ENCODE measurements at places on chromosomes 12 and 14.

- DNase-seq: no peak
These were observed 200.5 kb downstream of the GXYLT1 start for GRCh38 chr12:41944216-41944615.

- no peak for DNase-seq
These were observed 43.4 kb upstream of the LIMA1 start for GRCh38 chr12:50326590-50327284.

DNA sequence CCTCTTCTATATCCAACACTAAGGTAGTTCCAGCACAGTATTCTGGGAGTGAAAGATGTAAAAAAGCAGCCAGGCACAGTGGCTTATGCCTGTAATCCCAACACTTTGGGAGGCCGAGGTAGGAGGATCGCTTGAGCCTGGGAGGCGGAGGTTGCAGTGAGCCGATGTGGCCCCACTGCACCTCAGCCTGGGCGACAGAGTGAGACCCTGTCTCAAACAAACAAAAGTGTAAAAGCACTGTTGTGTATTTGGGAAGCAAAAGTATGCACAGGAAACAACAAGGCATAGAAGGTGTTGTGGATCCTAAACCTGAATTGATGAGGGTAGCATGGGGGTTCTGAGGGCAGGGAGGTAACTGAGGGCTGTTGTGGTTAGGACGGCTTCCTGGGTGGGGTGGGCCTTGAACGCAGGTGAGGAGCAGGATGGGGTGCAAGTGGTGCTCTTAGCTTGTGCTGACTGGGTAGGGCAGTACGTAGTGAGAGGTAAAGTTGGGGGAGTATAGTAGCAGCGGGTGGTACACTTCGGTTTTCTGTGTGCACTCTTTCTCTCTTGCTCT, 64.2 kb downstream of the RASSF3 start:
- DNase-seq: peak; percentile 40

DNA sequence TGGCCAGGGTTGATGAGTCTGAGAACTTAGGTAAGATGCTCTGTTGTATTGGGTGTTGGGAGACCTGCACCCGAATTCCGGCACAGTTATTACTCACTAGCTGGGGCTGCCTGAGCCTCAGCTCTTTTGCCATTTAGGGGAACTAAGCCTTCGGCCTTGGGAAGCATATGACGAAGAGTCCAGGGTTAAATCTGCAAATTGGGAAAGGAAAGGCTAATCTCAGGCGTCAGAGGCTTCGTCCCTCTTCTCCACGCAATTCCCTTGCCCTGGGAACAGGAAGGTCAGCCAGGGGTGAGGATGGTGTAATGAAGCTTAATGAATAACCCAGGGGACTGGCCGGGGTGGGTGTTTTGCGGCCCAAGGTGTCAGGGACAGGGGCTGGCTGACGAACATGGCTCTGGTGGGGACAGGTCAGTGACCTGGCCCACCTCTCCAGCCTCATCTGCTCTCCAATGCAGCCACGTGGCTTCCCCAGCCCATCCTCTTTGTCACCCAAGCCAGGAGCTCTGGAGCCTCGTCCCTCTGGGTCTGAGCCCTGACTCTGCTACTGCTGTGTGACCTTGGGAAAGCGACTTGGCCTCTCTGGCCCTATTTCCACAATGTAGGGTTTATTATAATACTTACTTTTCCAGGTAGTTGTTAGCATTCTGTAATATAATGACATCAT, 3.8 kb upstream of the SDSL start:
- no peak for DNase-seq

DNA sequence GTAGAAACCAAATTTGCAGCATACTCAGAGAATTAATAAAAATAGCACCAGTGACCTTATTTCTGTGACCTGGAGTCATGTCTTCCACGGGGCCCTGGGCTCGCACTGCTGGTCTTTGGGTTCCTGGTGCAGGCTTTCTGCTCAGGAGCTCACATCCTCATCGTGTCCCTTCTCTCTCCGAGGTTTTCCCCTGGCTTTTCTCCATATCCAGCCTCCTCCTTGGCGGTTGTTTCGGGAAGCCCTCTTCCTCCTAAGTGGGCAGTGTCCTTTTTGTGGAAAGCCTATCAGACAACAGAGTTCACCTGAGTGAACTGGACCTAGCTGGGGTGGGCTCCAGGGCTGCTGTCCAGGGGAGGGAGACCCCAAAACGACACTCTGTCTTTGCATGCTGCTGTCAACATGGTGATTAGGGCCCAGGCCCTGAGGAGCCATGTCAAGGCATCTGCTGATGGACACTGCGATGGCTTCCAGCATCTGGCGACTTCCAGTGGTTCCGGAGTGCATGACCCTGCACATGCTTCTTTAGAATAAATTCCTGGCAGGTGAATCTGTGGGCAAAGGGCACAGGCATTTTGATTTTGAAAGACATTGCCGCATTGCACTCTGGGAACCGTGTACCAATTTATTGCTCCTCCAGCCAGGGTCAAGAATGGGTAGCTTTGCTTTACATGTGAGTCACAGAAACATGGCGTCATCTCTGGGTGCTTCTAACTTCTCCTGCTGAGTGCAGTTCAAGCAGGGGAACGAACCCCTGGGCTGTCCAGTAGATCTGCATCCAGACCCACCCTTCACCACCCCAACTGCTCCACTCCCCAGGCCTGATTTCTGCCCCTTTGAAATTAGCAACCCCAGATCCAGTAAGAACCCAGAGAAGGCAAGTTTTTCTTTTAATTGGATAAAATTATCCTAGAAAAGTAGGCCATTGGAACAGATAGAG, 136.8 kb downstream of the ADGRD1 start:
- DNase-seq: no peak

- no peak for DNase-seq
These were observed 198.1 kb downstream of the ERC1 start for GRCh38 chr12:1189163-1189562.

GRCh38 chr12:69779928-69780327, 41.3 kb downstream of the RAB3IP start:
- no peak for DNase-seq

Data from activated T-cell treated with anti-CD3 and anti-CD28 coated beads for 1 hour (primary cell).